ENCODE measurements at places on chromosomes 6 and 20. TPM values are rescaled to one million over a fixed set of nuclear protein-coding genes. Genes with fewer than 3 reads are reported as not detected.

DNA sequence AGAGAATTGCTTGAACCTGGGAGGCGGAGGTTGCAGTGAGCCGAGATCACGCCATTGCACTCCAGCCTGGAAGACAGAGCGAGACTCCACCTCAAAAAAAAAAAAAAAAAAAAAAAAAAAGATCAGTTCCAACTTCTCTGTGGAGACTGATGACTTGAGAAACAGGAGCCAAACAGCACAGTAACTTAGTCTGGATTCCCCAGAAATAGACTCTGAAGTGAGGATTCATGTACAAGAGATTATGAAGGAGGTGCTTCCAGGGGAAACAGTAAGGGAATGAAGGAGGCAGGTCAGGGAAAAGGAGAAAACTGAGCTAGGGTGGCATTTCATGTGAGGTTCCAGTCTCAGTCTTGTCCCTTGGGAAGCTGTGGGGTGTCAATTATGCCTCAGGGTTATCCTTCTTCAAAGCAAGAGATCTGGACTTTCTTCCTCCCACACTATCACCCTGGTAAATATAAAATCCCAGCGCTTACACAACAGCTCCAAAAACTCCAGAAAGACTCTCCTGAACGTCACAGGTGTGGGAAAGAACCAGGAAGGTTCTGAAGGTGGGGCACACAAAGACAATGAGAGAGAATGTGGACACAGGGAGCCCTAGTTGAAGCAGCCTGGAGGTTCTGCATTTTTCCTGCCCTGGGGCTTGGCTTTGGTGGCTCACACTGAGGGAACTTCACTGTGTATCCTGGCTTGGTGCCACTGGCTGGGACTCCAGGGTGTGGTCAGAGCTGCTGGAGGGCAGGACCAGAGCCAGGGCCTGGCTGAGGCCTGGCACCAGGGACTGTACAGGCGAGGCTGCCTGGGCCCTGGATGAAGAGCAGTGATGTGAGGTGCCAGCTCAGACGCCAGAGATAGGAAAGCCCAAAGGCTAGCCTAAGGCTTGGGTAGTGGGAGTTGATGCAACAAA, 46.8 kb downstream of the PCNA start:
- peak; percentile 20 for DNase-seq

MAK gene
- not detected for total RNA-seq

DNA sequence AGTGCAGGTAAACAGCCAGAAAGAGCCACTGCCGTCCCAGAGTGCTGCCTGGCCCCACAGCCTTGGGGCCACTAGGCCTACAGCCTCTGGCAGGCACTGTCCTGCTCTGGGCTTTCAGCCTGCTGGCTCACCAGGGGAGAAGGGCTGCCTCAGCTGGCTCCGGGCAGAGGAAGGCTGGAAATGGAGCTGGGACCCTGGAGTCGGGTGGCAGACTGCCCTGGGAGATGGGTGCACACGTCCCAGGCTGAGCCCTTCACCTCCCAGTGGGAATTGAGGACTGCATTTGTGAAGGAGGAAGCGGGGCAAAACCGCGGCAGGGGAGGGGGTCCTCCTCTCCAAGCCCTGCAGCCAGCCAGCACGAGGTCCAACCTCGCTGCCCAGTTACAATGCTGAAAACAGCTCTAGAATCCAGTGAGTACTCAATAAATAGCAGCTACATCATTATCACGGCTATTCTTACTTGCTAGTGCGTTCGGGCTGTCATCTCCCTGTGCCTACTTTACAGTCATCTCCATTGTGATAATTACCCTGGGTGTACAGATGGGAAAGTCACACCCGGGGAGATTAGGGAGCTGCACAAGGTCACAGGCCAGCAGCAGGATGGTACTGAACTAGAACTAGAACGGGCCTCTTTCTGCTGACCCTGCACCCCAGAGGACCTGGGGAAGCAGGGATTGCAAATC, 13.1 kb downstream of the ACSS1 start:
- no peak for DNase-seq

- no peak for DNase-seq
Measured at GRCh38 chr20:21303872-21304586, 898 bp downstream of the XRN2 start.

DNA sequence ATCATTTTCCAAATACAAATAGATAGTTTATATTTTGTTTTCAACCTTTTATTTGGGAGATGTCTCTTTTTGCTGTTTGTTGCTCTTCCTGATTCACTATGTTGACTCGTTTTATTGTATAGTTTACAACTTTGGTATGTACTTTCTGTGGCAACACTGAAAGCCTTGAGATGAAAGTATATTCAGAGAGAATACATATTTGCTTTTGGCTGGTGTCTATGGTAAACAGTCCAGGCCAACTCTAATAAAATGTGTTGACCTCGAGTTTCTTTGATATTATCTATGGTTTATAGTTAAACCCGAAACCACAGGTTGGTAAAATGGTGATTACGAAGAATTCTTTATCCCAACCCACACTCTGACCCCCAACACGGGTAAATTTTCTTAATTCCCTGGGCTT, 919.6 kb upstream of the MAP3K7 start:
- DNase-seq: peak; percentile 2

DNA sequence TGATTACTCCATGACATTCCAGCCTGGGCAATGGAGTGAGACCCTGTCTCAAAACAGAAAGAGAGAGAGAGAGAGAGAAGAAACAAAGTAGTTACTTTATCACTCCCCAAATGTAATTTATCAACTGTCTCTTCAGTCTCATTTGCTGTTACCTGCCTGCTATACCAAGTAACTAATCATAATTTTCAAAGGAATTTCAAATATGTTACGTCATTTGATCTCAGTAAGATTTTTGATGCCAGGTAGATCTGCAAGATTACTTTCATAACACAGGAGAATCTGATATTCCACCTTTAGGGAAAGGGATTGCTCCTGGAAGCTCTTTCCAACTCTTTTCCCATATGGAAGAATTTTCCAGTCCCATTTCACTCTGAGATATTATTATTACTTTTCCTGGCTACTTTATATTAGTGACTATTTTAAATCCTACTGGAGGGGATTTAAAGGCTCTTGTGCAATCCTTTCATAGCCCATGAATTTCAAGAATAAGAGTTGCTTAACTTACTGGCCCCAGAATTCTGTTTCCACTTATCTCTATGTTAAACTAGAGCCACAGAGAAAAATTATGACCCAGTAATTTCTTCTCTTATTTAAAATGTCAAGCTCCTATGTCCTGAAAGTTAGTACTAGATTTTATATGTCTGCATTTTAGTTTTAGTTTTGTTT, 390.2 kb upstream of the FLRT3 start:
- DNase-seq: peak; percentile 13
